A549 (cell line): ENCODE measurements at places on chromosomes 1 and 21.
A peak's percentile ranks its signal among the peaks of the same experiment; 100 is the strongest.

DNA sequence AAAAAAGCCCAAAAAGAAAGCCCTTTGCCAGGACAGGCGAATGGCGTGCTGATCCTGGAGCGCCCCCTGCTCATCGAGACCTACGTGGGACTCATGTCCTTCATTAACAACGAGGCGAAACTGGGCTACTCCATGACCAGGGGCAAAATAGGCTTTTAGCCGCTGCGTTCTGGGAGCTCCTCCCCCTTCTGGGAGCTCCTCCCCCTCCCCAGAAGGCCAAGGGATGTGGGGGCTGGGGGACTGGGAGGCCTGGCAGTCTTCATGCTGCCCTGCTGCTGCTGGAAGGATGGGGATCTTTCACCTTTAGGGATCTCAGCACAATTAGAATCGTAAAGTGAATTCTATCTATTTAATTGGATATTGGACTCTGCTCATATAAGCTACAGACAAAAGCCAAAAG is 3.6 kb downstream of the TPRG1L start:
- no peak for DNase-seq

DNA sequence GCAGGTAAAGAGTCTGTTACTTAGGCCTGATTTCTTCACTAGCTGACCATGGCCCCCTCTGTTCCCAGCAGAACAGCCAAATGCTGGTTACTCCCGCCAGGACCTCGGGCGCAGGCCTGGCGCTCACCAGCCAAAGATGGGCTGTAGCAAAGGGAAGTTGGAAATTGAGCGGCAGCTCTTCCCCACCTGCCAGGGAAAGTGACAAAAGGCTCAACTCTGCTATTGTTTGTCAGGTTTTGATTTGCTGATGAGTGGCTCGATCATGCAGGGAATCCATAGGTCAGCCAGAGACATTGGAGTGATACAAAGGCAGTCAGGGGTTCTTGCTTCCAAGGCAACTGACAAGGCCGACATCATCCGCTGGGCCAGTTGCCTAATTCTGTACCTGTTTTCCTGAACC is 120.1 kb downstream of the ASTN1 start:
- DNase-seq = no peak

GRCh38 chr1:244112636-244113035 is 61.6 kb downstream of the ZBTB18 start:
- no peak for DNase-seq

GRCh38 chr1:44662683-44663030 is 11.6 kb downstream of the TMEM53 start:
- no peak for DNase-seq

DNA sequence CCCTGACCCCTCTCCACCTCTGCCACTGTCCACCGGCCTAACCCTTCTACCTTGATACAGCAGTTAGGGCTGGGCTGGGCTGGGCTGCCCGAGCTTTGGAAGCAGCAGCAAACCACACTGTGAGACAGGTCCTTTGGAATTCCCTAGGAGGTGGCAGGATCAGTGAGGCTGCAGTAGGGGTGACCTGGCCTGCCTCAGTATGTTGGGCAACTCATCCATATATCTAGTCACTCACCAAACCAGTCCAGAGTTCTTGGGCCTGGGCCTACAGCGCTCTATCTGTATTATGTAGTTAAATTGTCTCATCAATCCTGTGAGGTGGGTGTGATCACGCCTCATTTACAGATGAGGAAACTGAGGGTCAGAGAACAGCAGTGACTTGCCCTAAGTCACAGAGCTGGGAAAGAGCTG is 13.3 kb upstream of the SYNC start:
- DNase-seq = no peak

DNA sequence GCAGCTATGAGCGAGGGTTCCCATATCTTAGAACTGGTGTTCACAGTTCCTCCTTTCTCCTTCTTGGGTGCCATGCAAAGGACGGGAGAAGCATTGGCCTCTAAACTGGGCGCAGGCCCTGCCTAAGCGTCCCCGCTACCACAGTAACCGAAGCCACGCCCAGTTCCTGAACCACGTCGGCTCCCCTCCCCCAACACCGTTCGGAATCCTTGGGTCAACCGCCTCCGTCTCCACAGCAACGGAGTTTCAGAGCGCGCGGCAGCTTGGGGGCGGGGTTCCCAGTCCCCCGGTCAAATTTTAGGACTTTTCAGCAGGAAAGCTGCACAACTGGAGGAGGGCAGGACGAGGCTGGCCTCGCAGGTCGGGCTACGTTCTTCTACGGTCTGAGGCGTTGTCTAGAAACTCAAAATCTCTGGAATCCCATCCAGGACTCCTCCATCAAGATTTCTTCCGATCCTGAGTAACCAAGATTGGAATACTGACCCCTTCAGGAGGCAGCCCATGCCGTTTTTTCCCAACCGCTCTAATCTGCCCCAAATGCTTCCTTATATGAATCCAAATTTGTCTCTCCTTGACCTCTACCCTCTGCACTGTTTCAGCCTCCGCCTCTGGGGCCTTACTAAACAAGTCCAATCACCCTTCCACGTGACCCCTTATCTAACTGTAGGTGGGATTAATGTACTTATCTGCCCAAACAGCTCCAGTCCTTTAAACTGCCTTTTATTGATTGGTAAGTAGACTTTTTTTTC is at the start of gene SPAG17:
TSS of gene SPAG17 (minus strand) at position 145 of the 749 bp plus-strand sequence. CDS start at position 74, 71 bp downstream.
- peak; percentile 4 for DNase-seq

DNA sequence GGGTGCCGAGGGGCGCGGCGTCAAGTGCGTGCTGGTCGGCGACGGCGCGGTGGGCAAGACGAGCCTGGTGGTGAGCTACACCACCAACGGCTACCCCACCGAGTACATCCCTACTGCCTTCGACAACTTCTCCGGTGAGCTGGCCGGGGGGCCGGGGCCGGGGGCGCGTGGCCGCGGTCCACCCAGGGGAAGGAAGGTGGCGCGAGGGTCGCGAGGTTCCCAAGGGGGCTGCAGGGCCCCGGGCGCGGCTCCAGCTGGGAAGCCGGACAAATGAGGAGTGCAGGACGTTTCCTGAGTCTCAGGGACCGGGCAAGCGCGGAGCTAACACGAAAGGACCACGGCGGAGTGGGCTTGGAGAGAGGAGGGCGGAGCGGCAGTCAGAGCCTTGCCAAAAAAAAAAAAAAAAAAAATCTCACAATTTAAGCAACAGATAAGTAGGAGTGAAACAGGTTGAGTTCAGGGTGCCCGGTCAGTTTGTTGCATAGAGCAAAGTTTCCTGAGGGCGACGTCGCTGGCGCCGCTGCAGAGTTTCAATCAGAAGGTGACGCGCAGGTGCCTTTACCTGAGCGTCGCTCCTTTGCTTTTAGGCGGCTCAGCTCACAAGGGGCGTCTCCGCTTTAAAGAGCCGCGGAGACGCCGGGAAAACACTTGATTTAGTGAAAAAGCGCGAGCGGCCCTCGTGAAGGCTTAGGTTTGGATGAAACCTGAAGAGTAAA is 750 bp downstream of the RHOU start:
- peak; percentile 26 for DNase-seq
